ENCODE measurements at places on chromosomes 2 and 18. TPM values are rescaled to one million over a fixed set of nuclear protein-coding genes. Genes with fewer than 3 reads are reported as not detected.
A peak's percentile ranks its signal among the peaks of the same experiment; 100 is the strongest.

The RGPD3 gene
- total RNA-seq: 0.57 TPM

GRCh38 chr18:74518456-74519295 is 15.6 kb upstream of the CNDP1 start:
- H3K4me1 ChIP-seq: peaks cover under 1% of the 10 kb centered on the region
- H3K36me3 ChIP-seq: no peaks in the 10 kb centered on the region
- DNase-seq: no peak

DNA sequence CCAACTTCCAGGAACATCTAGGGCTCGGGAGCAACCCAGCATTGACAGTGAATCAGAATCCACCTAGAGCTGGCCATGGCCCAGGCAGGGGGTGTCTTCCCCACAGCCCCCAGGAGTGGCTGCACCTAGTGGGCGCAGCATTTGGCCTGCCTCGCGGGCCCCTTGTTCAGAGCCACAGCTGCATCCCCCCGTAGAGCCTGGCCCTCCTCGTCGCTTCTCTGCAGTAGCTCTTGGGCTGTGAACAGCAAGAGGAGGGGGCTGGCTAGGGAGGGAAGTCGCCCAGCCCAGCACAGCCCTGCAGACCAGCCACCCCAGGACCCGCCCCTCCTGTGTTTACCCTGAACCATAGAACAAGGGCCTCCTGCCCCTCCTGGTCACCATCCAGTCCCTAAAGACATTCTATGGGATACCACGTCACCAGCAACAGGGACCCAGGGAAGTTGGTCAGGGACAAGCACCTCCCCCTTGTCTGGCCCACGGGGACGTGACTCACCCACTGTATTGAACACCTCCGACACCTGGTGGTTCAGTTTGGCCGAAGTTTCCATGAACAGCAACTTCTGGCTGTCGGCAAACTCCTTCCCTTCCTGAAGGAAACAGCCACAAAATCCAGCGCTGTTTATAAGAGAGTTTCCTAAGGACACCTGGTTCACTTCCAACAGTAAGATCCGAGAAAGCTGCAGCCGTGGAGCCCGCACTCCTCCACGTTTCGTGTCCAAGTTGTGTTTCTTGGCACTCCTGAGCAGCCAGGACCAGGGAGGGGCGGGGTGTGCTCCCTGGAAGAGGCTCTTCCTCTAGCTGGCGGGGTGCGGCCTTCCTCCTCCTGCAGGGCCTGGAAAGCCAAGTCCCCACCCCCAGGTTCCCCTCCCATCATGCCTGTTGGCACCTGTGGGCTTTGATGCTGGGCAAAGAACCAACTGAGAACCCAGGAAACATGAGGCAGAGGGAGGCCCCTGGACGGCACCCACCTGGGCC is 8.8 kb downstream of the PRLH start:
- no peak overlapping the region for H3K27ac ChIP-seq
- H3K4me1 ChIP-seq: no peaks in the 10 kb centered on the region
- H3K27me3 ChIP-seq: no peaks in the 10 kb centered on the region
- no peak overlapping the region for H3K4me3 ChIP-seq
- DNase-seq: no peak

DNA sequence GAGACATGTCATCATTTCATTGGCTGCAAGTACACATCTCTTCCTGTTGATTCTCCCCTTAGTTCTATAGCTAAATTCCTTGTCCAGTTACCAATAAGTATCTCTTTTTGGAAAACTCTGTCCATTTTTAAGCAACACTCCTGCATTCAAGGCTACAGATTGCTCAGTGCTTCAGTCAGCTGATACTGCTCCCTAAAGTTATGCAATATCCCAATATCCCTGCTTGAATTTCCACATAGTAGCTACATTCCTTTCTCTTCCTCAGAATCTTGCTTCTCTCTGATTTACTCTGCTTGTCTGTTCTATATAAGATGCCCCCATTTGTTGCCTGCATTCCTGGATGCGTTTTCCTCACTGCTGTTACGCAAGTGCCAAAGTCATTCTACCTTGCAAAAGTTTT is 109.8 kb downstream of the PARD3B start:
- H3K27ac ChIP-seq: no peak overlapping the region
- H3K4me3 ChIP-seq: no peak overlapping the region
- no peaks in the 10 kb centered on the region for H3K4me1 ChIP-seq

DNA sequence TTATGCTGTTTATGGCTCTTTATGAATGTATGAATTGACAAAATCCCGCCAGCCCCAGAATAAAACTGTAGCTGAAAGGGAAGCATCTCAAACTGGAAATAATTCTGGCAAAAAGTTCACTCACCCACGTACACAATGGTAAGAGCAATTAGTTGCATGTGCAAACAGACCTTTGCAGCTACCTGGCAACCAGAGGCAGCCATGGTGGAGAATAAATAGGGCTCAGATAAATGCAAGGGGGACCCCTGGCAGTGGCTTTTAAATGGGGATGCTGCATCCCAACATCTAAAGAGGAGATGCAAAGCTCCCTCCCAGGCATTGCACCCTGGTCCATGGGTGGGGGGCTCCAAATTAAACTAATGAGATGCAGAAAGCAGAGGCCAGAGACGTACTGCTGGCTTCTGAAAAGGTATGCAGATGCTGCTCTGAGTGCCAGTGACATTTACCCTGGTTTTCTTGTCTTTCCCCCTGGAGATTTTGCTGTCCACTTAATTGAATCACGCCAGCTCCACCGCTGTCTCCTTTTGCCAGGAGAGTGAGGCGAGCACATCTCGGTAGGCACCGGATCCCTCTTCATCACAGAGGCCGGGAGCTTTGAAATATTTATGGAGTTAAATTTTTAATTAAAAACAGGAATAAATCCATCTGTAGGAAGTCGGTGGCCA is 126.6 kb upstream of the NRP2 start:
- H3K27me3 ChIP-seq: no peaks in the 10 kb centered on the region
- H3K4me1 ChIP-seq: no peaks in the 10 kb centered on the region
- no peak for DNase-seq
- no peaks in the 10 kb centered on the region for H3K36me3 ChIP-seq

- H3K27ac ChIP-seq: no peak overlapping the region
- H3K36me3 ChIP-seq: no peaks in the 10 kb centered on the region
- H3K4me3 ChIP-seq: no peak overlapping the region
Measured at GRCh38 chr2:168640039-168640438, 162.4 kb upstream of the NOSTRIN start.

- H3K27me3 ChIP-seq: no peaks in the 10 kb centered on the region
- peaks cover 11% of the 10 kb centered on the region for H3K4me1 ChIP-seq
- H3K4me3 ChIP-seq: no peak overlapping the region
- peak overlapping the region; percentile 47 for H3K27ac ChIP-seq
Measured at GRCh38 chr2:85604568-85605339, 2.3 kb upstream of the TMEM150A start.

All from A673 (cell line).